Activated CD4-positive, alpha-beta T cell treated with anti-CD3 and anti-CD28 coated beads for 36 hours (primary cell): ENCODE measurements at places on chromosomes 2 and 18.
A peak's percentile ranks its signal among the peaks of the same experiment; 100 is the strongest.

DNA sequence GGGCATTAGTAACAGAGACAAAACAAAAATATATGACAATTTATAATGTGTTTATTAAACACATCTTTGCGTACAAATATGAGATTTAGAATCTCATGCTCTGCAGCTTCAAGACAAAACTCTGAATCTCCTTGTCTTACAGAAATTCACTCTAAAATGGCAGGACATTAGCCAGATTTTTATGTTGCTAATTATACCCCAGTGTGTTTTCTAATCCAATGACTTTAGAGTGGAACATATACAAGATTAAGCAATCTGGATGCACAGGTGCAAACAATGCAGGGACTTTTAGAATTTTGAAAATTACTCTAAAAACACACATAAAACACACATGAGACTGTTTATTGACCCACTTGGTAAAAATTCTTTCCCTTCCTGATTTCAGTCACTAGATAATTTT lies 85.9 kb downstream of the CALCRL start:
- no peak overlapping the region for H3K4me3 ChIP-seq
- H3K27me3 ChIP-seq: no peaks in the 10 kb centered on the region
- no peaks in the 10 kb centered on the region for H3K36me3 ChIP-seq
- H3K27ac ChIP-seq: no peak overlapping the region

DNA sequence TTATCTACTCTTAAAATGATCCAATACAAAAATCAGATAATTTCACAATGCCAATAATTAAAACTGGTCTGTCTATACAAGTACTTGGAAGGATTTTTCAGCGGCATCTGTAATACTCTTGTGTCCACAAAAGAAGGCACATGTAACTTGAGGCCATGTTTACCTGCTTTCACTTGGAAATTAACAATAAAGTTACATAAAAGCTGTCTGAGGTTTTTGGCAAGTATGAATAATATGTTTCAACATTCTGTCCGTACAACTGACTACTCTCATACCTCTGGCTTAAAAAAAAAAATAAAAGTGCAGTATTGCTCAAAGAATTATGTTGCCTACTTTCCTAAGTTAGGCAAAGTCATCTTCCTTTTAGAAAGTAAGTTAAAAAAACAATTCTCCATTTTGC lies 253.6 kb downstream of the NBAS start:
- H3K27ac ChIP-seq: no peak overlapping the region
- H3K4me3 ChIP-seq: no peak overlapping the region
- H3K27me3 ChIP-seq: no peaks in the 10 kb centered on the region
- H3K4me1 ChIP-seq: peaks cover 14% of the 10 kb centered on the region

GRCh38 chr2:127932199-127932876 lies 46.6 kb upstream of the AMMECR1L start:
- H3K4me1 ChIP-seq: peaks cover 3% of the 10 kb centered on the region
- H3K27ac ChIP-seq: no peak overlapping the region
- no peak for DNase-seq
- H3K27me3 ChIP-seq: no peaks in the 10 kb centered on the region

- H3K36me3 ChIP-seq: no peaks in the 10 kb centered on the region
- H3K27me3 ChIP-seq: no peaks in the 10 kb centered on the region
- H3K4me3 ChIP-seq: no peak overlapping the region
Measured at GRCh38 chr18:10269261-10269660, 185.2 kb upstream of the APCDD1 start.

- DNase-seq: peak; percentile 68
- peaks cover 5% of the 10 kb centered on the region for H3K27me3 ChIP-seq
- no peak overlapping the region for H3K27ac ChIP-seq
- no peaks in the 10 kb centered on the region for H3K36me3 ChIP-seq
- H3K4me3 ChIP-seq: no peak overlapping the region
Measured at GRCh38 chr2:158953926-158954763, 14.3 kb upstream of the TANC1 start.

GRCh38 chr2:30221531-30221930 lies 9.8 kb upstream of the LBH start:
- no peak overlapping the region for H3K27ac ChIP-seq
- peaks cover 68% of the 10 kb centered on the region for H3K4me1 ChIP-seq
- no peak overlapping the region for H3K4me3 ChIP-seq
- no peaks in the 10 kb centered on the region for H3K36me3 ChIP-seq

DNA sequence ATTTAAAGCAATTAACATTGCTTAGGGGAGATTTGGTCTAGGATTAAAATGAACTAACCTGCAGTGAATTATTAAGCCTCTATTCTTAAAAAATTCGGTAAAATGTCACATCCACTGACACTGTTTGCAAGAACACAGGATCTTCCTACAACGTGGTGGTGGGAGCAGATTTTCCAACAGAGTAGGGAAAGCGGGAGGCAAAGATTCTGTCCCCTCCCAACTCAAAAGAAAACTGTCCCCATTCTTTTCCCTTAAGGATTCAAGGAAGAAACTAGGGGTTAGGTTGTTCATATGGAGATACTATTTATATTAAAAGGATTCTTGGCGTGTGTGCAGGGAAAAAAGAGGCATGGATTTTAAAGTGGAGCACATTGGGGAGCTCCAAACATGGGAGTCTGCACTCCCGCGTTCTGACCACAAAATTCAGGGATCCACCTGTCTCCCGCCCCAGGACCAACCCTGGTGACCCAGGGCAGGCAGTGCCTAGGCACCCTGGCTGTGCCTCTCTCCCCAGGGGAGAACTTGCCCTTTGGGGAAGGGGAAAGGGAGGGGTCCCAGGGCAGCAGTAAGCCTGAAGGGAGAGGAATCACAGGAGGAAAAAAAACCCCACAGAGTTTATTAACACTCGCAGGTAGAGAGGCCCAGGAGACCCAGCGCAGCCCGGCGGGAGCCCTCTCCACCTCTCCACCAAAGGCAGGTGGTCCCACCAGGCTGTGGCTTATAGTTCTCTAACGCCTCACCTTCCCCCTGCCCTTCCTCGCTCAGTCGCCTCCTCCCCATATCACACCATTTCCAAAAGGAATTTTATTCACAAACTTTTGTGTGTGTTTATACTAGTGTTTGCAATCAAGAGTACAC lies 2.3 kb downstream of the PTGR3 start:
- H3K4me3 ChIP-seq: peak overlapping the region; percentile 100
- peaks cover 34% of the 10 kb centered on the region for H3K4me1 ChIP-seq
- no peak for DNase-seq
- H3K36me3 ChIP-seq: peaks cover 16% of the 10 kb centered on the region
- H3K27ac ChIP-seq: no peak overlapping the region

GRCh38 chr2:38419499-38419898 lies 42.4 kb upstream of the ATL2 start:
- no peak overlapping the region for H3K27ac ChIP-seq
- DNase-seq: no peak
- H3K27me3 ChIP-seq: no peaks in the 10 kb centered on the region
- H3K4me3 ChIP-seq: no peak overlapping the region
- H3K4me1 ChIP-seq: no peaks in the 10 kb centered on the region

- no peak overlapping the region for H3K4me3 ChIP-seq
- H3K4me1 ChIP-seq: peaks cover 32% of the 10 kb centered on the region
- DNase-seq: peak; percentile 78
Measured at GRCh38 chr18:49055754-49056172, 105.0 kb upstream of the SMAD7 start.

DNA sequence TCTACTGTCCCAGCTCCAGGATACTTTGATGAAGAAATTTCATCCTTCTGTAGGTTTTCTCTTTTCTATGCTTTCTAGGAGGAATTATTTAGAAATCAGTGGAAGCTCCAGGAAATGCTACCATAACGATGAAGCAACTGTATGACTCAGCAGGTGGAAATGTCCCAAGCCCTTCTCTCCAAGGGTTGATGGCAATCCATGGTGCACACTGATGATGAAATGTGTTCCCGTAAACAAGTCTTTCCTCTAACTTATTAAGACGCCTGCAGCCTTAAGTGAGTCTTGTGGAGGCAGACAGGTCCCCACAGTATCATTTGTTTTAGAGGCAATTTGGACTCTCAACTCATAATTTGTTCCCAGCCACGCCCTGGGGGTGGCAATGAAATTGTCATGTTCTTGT lies 777.6 kb upstream of the SOX11 start:
- no peaks in the 10 kb centered on the region for H3K4me1 ChIP-seq
- no peak overlapping the region for H3K27ac ChIP-seq
- H3K4me3 ChIP-seq: no peak overlapping the region
- no peaks in the 10 kb centered on the region for H3K27me3 ChIP-seq
- DNase-seq: no peak
- H3K36me3 ChIP-seq: no peaks in the 10 kb centered on the region

- H3K4me3 ChIP-seq: no peak overlapping the region
- H3K36me3 ChIP-seq: no peaks in the 10 kb centered on the region
- no peak for DNase-seq
- no peaks in the 10 kb centered on the region for H3K27me3 ChIP-seq
- H3K4me1 ChIP-seq: peaks cover 30% of the 10 kb centered on the region
Measured at GRCh38 chr18:8747440-8747937, 42.1 kb downstream of the MTCL1 start.

GRCh38 chr2:212994976-212995375 lies 156.4 kb downstream of the IKZF2 start:
- no peak for DNase-seq
- peaks cover 2% of the 10 kb centered on the region for H3K27me3 ChIP-seq
- no peak overlapping the region for H3K4me3 ChIP-seq
- H3K36me3 ChIP-seq: no peaks in the 10 kb centered on the region
- H3K4me1 ChIP-seq: peaks cover 10% of the 10 kb centered on the region

DNA sequence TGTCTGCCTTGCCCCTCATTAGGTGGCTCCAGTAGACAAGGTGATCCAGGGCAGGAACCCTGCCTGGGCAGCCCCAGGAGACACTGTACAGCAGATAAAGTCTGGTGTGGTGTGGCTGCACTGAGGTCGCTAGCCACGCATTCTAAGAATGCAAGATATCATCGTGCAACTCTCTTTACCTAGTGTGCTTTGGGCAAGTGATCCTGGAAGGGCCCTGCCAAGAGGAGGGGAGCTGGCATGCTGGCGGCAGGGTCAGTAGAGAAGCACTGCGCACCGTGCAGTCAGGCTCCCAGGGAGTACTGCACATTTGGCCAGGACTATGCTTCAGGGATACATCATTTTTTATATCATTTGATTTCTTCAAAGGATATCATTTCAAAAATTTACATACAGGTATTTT lies 195.3 kb upstream of the SMAD2 start:
- no peak overlapping the region for H3K4me3 ChIP-seq
- no peaks in the 10 kb centered on the region for H3K36me3 ChIP-seq
- DNase-seq: no peak
- peaks cover 8% of the 10 kb centered on the region for H3K4me1 ChIP-seq
- no peak overlapping the region for H3K27ac ChIP-seq

GRCh38 chr2:88671786-88672427 lies 19.6 kb upstream of the RPIA start:
- H3K27me3 ChIP-seq: peaks cover 3% of the 10 kb centered on the region
- no peak overlapping the region for H3K27ac ChIP-seq
- no peak overlapping the region for H3K4me3 ChIP-seq
- no peaks in the 10 kb centered on the region for H3K4me1 ChIP-seq
- no peaks in the 10 kb centered on the region for H3K36me3 ChIP-seq
- DNase-seq: peak; percentile 14

DNA sequence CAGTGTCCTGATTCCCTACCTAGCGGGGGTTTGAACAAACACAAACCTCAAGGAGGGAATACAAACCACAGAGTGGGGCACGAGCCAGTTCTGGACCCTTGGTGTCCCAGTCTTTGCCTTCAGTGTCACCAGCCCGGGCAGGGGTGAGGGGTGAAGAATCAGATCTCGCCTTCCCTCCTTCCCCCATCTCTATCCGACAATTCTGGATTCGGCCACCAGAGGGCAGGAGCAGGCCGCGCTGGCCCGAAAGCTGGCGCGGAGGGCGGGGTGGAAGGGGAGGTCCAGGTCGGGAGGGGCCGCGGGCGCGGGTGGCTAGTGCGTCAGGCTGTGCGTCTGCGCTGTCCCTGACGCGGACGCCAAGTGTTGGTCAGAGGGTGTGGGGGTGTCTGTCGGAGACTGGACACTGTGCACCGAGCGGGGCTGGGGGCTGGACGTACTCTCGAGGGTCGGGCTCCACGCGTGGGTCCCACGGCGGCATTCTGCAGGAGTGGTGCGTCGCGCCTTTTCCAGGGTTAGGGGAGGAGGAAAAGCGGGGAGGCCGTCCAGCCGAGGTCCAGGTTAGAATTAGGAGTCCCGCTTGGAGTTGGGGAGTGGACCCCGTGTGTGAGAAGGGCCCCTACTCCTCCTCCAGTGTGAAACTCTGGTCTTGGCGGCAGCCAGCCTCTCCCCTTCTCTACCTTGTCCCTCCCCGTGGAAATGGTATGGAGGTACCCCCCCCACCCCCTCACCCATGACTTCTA lies 2.9 kb upstream of the CRYBA2 start:
- no peak overlapping the region for H3K27ac ChIP-seq
- peaks cover 69% of the 10 kb centered on the region for H3K27me3 ChIP-seq
- H3K36me3 ChIP-seq: no peaks in the 10 kb centered on the region
- DNase-seq: peak; percentile 91
- H3K4me3 ChIP-seq: no peak overlapping the region

DNA sequence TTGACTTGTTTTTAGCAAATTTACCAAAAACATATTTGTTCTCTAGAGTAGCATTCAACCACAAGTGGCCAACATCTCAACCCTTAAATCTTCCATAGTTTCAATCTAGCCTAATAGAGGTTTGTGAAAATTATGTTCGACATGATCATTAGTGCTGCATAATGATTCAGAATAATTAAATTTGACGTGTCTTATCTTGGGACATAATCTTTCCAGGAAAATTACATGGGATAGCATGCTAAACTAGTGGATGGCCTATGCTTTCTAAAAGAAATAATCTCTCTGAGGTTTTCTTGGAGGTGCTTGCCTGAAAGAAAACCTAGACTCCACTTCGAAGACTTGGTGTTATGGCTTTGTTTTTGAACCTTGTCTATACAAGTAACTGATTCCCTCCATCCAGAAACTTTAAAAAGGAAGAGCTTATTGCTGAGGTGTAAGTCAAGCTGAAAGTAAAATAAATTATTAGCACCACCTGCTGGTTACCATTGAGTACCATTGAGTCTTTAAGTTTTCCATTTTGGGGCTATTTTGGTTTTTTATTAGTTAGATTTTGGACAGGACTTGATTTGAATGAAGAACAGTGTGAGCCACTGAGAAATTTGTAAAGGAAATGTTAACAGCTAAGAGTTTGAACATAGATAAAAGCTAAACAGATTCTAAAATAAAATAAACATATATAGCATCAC lies 32.7 kb downstream of the COX7A2L start:
- peak overlapping the region; percentile 3 for H3K27ac ChIP-seq
- H3K27me3 ChIP-seq: no peaks in the 10 kb centered on the region
- peaks cover 42% of the 10 kb centered on the region for H3K36me3 ChIP-seq
- peaks cover 16% of the 10 kb centered on the region for H3K4me1 ChIP-seq
- DNase-seq: no peak
